ENCODE measurements at places on chromosomes 6 and 20. TPM values are rescaled to one million over a fixed set of nuclear protein-coding genes. Genes with fewer than 3 reads are reported as not detected.

DNA sequence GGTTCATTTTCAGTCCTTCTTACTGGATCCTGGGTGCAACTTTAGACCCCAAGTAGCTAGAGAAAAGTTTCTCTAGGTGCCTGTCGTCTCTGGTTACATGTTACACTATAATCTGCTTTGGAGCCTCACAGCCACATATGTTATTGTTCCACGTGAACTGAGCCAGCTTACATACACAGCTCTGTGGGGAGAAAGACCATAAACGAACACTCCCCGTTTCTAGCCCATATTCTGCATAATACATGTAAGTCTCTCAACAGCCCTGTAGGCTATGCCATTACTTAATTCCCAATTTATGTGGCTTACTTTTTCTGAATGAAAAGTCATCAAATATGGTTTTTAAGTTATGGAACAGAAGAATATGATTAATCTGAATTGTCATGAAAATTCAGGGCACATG is 233.8 kb downstream of the BCKDHB start:
- DNase-seq, result no peak

GRCh38 chr6:14799928-14800327 is 445.9 kb upstream of the JARID2 start:
- peak; percentile 82 for DNase-seq

GRCh38 chr20:32167552-32167951 is 40.0 kb downstream of the PLAGL2 start:
- no peak for DNase-seq

TBCC gene
- 46.2 TPM for total RNA-seq

- DNase-seq, result peak; percentile 42
These were observed 94.2 kb downstream of the UTRN start for GRCh38 chr6:144379356-144379755.

- DNase-seq, result no peak
These were observed 44.2 kb upstream of the SNAP25 start for GRCh38 chr20:10174400-10174799.

- DNase-seq, result no peak
These were observed 8.6 kb downstream of the CEP57L1 start for GRCh38 chr6:109103942-109104341.

DNA sequence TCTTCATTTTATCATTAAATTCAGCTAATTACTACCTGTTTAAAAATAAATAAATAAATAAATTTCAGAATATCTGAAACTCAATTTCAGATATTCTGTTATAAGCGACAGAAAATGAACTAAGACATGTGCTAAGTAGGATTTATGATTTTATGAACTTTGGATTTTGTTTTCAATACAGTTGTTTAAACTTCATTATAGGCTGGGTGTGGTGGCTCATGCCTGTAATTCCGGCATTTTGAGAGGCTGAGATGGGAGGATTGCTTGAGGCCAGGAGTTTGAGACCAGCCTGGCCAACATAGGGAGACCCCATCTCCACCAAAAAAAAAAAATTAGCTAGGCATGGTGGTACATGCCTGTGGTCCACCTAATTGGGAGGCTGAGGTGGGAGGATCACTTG is 36.0 kb downstream of the AFG1L start:
- DNase-seq, result no peak

SLC32A1 gene
- total RNA-seq, result not detected

POPDC3 gene
- total RNA-seq, result not detected

DNA sequence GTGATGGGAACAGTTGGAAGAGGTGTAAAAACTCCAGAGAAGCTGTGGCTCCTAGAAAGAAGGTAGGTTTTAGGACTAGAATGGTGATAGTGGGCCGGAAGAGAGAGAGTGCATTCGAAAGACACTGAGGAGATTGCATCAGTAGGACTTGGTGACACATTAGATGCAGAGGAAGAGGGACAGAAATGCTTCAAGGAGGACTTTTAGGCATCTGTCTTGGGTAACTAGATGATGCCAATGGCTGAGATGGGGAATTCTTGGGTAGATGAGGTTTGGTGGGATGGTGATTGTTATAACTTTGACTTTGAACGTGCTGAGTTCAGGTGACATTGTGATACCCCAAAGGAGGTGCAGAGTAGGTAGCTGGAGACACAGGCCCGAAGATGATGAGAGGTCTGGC is 196.5 kb downstream of the GMPR start:
- DNase-seq, result no peak

NKX2-4 gene
- 1.2 TPM for total RNA-seq

GRCh38 chr6:143179096-143179495 is 118.4 kb downstream of the AIG1 start:
- no peak for DNase-seq

GRCh38 chr6:15274692-15275387 is 29.0 kb downstream of the JARID2 start:
- DNase-seq, result peak; percentile 51

GRCh38 chr6:124978451-124979293 is 16.4 kb downstream of the RNF217 start:
- DNase-seq, result no peak

GRCh38 chr6:34455831-34456230 is 10.0 kb upstream of the PACSIN1 start:
- no peak for DNase-seq

BMP7 gene
- 0.02 TPM for total RNA-seq

GRCh38 chr20:58432186-58432954 is 43.3 kb downstream of the VAPB start:
- DNase-seq, result no peak

DNA sequence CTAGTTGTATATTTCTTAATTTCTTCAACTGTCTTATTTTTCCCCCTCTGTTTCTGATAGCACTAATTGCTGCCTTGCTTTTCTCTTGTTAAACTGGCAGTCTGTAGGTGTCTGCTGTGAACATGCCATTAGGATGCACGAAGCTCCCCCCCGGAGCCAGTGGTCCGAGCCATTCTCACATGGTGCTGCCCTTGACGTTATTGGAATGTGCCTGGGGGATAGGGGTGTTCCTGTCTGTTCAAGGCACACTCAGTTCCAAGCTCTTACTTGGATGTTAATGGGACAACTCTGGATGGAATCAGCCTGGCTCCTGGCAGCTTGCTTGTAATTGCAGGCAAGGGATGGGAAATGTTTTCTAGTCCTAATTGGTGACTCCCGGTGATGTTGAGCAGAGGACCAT is 68.4 kb downstream of the RREB1 start:
- no peak for DNase-seq

DNA sequence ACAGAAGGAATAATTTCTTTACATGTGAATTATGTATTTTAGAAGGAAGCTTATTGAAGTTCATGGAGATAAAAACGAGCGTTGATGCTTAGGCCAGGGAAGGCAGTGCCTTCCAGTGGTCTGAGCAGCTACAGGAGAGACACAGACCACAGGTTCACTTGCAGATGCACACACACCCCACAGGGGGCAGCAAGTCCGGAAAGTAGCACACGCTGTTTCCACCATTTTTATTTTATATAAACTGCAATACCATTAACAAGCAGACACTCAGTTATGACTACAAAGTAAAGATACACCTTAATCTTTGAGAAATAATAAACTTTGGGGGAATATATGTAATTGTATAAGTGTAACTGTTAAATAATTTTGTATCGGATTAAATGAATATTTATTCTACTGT is 13.5 kb upstream of the DACT2 start:
- DNase-seq, result peak; percentile 7

DNA sequence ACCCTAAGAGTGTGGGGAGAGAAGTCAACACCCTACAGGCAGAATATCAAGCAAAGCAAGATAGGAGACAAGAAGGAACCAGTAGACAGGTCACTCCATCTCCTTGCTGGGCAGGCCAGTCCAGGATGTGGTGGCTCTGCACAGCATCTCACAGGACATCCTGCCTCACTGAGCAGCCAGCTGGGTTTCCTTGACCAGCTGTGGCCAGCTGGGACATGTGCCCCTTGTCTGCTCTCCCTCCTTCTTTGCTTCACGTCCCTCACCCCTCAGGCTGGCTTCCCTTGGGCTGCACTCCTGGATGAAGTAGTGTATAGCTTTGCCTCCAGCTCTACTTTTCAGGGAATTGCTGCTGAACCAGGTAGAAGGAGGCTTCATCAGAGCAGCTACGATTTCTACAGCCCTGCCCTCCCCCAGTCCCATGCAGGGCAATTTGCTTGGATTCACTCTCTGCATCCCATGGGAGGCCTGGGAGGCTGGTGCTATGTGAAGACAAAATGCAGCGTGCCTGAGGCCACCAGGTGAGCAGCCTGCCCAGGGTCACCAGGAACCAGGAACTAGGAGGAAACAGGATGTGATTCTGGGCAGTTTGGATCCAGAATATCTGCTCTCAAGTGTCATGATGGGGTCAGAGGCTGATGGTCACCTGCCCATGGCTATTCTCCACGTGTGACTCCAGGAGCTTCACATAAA is 110.0 kb upstream of the PMEPA1 start:
- no peak for DNase-seq

- DNase-seq, result no peak
These were observed 46.6 kb upstream of the EZR start for GRCh38 chr6:158865769-158866168.

DNA sequence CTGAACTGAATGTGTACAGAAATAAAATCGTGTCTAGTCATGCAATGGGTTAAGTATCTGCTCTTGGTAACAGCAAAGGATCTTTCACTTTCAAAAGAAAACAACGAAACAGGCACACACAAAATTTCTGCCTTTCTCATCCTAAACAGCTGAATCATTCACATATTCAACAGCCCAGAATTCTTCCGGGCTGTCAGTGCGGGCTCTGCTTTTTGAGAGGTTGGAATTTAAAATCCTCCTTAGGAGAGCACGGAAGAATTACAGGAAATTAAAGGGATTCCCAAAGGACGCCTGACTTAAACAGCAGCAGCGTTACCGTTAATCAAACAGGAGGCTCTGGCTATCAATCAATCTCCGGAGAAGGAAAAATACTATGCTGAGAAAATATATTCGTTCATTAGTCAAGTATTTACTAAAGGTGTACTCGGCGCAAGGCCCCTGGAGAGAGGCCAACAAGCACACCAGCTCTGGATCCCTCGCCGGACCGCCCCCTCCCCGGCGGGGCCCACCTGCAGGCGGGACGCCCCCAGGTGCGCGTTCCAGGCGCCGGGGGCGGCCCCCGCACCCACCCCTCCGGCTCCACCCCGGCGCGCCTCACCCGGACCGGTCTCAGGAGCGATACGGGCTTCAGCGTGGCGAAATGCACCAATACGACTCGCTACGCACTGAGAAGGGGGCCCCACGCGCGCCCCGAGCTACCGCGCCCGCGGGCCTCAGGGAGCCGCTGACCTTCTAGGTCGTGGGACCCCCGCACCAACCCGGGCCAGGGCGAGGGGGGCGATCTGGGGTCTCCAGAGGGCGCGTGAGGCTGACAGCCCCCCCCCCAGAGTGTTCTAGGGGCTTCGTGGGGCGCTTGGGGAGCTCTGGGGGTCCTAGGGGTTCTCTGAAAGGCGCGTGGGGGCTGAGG is 1.0 kb downstream of the NAPB start:
- peak; percentile 80 for DNase-seq

DNA sequence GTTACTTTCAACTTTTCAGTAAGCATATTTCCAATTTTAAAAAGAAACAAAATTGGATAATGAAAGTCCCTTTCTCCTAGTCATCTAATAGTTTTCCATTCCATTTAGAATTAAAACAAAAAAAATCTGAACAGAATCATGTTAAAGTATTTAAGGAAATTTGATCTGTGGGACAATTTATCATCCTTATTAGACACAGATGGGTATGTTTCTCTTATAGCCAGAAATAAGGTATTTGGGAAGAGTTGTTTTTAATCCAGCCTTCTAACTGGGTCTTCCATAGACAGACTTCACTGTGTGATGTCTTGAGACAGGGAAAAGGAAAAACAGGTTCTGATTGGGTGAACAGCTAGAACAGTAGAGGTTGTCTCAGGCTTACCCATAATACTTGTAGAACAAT is 39.5 kb upstream of the STXBP5 start:
- no peak for DNase-seq

DNA sequence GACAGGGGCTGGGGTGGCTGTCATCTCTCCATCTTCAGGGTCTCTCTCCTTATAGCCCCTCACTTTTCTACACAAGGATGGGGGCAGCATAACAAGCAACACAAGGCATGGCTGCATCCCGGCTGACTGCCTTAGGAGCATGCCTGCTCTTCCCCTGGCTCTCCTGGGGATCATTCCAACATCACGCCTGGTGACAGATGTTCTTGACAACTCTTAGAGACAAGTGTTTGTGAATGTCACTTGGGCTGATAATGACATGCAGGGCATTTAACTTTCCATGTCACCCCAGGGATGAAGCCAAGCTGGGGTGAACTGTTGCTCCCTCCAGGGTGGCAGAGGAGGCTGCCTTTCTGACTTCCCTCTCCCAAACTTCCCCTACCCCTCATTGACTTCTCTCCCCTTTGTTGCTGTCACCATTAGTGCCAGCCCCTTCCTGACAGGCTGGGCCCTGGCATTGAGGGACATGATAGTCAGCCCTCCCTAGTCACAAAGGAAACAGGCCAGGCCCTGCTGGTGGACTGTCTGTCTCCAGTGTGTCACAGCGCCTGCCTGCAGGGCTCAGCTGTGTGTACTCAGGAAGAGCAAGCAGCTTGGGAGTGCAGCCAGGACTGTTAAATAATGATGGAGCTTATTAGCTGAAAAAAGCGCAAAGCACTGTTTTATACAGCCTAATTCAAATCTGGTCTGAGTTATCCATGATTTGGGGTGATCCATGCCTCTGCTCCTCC is 161.8 kb downstream of the LRFN2 start:
- no peak for DNase-seq

SLA2 gene
- 0.02 TPM for total RNA-seq

HEY2 gene
- not detected for total RNA-seq

GRCh38 chr20:63032861-63033793 is 26.4 kb upstream of the BHLHE23 start:
- DNase-seq, result no peak

SLC24A3 gene
- 2.8 TPM for total RNA-seq

DNA sequence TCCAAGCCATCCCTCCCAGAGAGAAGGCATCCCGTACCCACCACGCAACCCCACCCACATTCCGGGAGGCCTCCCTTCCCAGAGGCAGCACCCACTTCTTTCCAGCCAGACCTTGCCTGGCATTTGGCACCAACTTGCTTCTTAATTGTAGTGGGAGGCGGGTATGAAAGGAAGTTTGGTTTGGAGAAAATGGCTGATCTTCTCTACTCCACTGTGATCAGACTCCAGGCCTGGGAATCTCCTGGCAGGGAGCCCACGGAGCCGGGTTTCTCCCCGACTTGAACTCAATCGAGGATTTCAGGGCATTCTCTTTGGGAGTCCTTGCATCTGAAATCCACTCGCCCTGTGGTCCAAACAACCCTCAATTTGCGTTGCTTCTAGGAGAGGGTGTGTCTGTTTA is 107.1 kb downstream of the ZDHHC14 start:
- DNase-seq, result no peak

KCNG1 gene
- total RNA-seq, result 4.5 TPM

GRCh38 chr20:23308908-23309307 is 41.7 kb upstream of the NXT1 start:
- no peak for DNase-seq

GRCh38 chr6:168206186-168206585 is 113.4 kb downstream of the DACT2 start:
- DNase-seq, result no peak

- peak; percentile 82 for DNase-seq
These were observed 2.1 kb upstream of the RBM38 start for GRCh38 chr20:57388953-57389694.

DNA sequence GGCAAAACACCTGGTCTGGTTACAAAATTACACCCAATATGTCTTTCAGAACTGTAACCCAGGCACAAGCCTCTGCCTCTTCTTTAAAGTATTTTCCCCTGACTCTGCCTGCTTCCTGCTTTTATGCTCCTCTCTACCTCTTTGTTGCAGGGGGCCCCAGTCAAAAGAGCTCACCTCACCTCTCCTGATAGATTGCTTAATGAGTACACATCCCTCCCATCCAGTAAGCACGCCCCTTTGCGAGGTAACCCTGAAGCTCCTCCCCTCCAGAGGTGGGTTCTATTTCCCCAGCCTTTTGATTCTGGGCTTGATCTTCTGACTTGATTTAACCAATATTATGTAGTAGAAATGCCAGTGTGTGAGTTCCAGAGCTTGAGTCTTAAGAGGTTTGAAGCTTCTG is 56.6 kb upstream of the EYA2 start:
- DNase-seq, result no peak

Measured in M059J (cell line).